ENCODE measurements at places on chromosomes 16 and 17.
A peak's percentile ranks its signal among the peaks of the same experiment; 100 is the strongest.

- DNase-seq = no peak
These were observed 14.1 kb upstream of the ST6GALNAC1 start for GRCh38 chr17:76657505-76658241.

DNA sequence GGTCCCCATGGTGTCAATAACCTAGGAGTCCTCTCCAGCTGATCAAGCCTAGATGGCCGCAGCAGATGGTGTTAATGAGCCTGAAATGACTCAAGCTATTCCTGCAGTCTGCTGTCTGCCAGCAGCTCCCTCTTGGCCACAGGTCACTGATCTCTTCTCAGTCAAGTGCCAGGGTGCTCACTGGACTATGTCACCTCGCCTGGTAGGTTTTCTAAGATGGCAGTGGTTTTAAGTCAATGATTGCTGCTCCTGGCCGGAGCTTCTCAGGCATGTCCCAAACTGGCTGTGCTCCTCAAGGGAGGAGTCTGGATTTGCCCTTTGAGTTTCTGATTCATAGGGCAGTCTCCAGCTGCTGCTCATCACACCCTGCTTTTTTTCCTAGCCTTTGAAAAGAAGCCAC is 58.6 kb upstream of the SHISA6 start:
- DNase-seq = no peak

GRCh38 chr16:8292271-8292670 is 298.0 kb downstream of the TMEM114 start:
- no peak for DNase-seq

GRCh38 chr16:8571061-8571596 is 19.2 kb downstream of the TMEM114 start:
- DNase-seq = no peak

DNA sequence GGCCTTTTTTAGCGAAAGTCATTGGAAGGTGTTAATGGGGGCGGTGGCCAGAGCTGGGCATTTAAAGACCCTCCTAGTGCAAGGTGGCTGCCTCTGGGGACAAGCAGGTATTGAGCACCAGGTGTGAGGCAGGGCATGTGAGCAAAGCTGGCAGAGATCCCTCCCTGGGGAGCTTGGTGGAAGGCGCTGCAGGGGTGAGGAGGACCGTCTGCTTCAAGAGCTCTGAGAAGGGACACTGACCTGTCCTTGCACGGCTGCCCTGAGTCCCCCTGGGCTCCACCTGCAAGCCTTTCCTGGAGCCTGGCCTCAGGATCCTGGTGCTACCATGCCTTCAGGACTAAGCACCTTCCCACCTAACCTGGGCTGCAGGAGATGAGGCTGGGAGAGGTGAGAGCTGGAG is 127.0 kb upstream of the CIBAR2 start:
- no peak for DNase-seq

DNA sequence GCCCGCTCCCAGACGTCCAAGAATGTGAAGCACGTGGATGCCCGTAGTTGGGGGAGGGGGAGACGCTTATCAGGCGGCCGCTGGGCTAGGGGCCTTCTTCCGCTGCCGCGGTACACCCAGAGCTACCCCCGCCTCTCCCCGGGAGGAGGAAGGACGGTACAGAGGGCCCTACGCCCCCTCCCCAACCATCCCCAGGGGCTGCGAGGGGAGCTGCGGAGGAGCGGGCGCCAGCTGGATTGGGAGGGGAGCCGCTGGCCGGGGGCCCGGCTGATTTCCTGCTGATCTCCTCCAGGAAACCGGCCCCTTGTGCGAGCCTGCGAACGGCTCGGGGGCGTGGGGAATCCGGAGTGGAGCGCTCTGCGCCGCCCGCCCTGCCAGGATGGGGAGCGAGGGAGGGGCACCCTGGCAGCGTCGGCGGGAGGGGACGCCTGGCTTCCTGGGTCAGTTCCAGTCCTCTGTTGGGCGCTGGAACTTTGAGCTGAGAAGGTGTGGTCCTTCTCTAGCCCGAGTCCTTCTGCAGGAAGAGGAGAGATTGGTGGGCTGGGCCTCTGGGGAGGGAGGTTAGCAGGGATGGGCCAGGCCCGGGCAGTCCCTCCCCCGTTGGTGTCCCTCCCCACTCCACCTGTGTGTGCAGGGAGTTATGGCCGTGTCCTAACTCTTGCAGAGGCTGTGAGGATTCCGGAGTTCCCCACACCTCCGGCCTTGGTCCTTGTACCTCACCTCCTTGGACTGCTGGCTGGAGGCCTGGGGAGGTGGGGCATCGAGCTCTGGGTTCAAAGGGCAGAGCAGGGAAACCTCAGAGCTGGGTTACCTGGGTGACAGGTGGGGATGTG is 19.2 kb downstream of the GJD3 start:
- DNase-seq = no peak

GRCh38 chr17:40320756-40321523 is 12.0 kb downstream of the RARA start:
- DNase-seq = no peak

DNA sequence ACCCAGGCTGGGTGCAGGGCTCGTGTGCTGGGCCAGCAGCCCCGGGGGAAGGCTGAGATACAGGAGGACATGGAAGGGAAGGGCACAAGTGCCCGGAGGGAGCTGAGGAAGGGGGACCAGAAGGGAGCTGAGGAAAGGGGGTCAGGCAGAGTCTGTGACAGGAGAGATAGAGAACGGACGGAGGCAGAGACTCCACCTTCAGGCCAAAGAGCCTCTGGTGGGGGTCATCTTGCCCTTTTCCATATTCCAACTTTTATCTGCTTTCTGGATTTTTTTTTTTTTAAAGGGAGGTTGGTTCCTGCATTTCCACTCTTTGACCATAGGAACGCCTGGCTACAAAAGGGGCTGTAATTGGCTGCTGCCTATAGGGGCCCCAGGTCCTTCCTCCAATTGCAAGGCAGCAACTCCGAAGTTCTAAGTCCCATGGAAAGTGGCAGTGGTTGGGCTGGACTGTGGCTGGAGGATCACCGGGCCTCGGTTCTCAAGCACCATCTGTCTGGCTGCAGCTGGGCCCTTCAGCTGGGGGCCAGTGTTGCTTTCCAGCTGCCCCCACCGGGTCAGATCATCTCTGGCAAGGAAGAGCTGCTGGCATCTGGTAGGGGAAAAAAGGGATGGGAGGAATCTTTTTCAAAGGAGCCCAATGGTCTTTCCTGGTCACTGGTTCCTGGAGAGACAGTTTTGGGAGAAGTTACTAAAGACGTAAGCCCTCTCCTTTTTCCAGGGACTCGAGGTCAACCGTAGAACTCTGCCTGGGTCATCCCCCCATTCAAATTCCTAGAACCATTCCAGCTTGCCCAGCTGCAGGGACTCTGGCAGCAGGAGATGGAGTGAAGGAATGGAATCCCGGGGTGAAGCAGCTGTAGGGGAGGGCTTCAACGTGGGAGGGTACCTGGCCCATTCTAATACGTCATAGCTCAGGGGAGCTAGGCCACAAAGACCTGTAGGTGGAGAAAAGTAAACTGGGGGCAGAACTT is 13.1 kb upstream of the MRPS23 start:
- peak; percentile 52 for DNase-seq

DNA sequence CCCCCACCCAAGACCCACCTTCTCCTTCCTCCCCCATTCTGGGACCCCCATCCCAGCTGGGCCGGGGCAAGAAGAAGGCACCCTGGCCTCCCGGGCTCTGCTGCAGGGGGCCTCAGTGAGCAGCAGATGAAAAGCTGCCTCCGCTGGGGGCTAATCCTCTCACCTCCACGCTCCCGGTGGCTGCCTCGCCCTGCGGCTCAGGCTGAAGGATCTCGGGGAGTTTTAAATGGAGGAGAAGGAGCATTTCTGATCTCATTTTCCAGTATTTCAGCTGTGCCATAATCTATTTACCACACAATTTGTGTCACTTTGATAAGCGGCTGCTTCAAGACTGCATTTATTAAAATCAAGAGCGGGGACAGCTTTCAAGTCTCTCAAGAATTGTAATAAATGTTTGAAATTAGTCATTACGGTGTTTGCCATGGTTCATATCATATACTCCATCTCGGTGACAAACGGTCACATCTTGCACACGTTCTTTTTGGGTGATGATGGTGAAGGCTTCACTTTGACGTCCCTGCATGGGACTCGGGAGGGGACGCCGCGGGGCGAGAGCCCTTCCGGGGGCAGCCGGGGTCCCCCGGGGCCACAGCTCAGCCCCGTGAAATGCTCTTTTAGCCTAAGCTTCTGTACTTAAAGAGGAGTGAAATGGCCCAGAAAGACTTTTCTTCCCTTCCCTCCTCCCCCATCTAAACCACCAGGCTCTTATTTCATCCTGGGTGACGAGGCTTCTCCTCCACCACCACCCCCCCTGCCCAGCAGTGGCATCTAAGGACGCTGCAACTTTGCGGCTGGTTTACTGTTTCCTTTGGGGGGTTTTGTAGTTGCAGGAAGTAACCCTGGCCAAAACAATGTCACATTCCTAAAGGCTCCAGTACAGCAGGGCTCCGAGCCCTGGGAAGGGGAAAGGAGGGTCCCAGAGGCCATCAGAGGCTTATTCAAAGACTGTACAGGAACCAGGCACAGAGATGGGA is 313.1 kb upstream of the TNRC6C start:
- no peak for DNase-seq

- DNase-seq = no peak
These were observed 18.8 kb downstream of the LGALS3BP start for GRCh38 chr17:78960928-78961327.

GRCh38 chr16:12891836-12892235 is 9.6 kb upstream of the SHISA9 start:
- DNase-seq = no peak

GRCh38 chr17:56812901-56813388 is 20.8 kb downstream of the C17orf67 start:
- no peak for DNase-seq

GRCh38 chr17:65041518-65041917 is 15.0 kb downstream of the GNA13 start:
- DNase-seq = no peak

- no peak for DNase-seq
These were observed 919 bp upstream of the CBX1 start for GRCh38 chr17:48102043-48102750.

- no peak for DNase-seq
These were observed 56.1 kb upstream of the ACSF3 start for GRCh38 chr16:89037261-89038152.

DNA sequence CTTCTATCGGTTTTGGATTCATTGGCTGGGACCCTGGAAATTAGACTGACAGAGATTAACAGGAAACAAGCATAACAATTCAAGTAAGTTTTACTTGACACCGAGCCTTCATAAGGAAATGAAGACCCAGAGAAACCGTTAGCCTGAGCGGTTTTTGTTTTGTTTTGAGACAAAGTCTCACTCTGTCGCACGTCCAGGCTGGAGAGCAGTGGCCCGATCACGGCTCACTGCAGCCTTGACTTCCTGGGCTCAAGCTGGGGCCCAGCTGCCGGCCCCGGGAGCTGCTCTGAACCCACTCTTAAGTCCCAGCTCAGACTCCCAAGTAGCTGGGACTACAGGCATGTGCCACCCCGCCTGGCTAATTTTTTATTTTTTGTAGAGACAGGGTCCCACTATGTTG is 321.3 kb downstream of the SEC14L1 start:
- DNase-seq = no peak

GRCh38 chr17:76982408-76983074 is 114.3 kb downstream of the MGAT5B start:
- no peak for DNase-seq

DNA sequence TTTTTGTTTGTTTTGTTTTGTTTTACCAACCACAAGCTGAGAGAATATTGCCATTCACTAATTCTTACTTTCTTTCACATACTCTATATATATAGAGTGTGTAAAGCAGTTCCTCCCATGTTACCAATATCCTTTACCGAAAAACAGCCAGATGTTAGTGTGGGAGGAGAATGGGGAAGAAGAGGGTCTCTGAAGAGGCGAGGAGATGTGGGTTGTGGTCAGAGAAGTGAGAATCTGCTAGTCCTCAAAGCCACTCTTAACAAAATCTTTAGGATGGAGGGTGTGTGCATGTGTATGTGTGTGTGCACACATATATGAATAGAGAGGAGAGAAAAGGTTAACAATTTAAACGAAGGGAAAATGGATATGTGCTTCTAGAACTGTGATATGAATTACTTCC is 80.6 kb downstream of the TUBD1 start:
- DNase-seq = no peak

- DNase-seq = peak; percentile 68
These were observed 9.7 kb downstream of the KDM6B start for GRCh38 chr17:7843536-7844291.
